ENCODE measurements at places on chromosomes 2 and 18.

- DNase-seq, result no peak
These were observed 30.1 kb upstream of the AGPS start for GRCh38 chr2:177362499-177362898.

GRCh38 chr2:74743039-74743438 is 89.0 kb downstream of the SEMA4F start:
- no peak for DNase-seq

GRCh38 chr18:75350857-75351256 is 76.6 kb downstream of the SMIM21 start:
- DNase-seq, result no peak

DNA sequence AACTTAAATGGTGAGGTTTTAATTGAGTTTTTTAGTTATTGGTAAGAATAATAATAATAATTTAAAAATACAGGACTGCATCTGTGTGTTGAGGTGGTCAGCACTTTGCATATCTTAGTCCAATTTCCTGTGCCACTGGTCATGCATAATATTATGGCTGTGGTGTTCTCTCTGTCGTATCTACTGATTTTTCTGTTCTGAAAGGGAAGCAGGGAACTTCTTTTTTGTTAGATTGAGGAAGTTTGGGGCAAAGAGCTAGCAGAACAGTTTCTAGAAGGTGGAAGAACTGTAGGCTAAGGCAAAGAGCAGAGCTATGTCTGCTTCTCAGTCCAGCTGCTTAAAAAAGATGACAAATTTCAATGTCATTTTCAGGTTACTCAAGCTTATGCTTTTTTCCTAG is 74.3 kb downstream of the XRCC5 start:
- no peak for DNase-seq

- DNase-seq, result no peak
These were observed 61.2 kb upstream of the MRPS9 start for GRCh38 chr2:104976603-104977120.

DNA sequence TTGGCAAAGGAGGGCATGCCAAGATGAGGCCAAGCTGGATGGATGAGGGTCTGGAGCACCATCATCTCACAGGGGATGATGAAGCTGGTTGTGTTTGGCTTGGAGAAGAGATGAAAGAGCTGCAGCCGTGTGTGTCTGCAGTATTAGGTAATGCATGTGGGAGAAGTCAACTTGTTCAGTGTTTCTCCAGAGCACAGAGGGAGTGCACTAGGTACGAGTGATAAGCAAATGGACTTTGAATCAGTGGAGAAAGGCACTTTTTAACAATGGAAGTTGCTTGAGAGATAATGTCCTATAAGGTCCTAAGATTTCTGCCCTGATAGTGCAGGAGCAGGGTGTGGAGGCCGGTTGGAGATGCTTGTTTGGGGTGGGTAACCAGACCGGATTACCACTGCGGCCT is 36.0 kb downstream of the SLC14A2 start:
- DNase-seq, result no peak

DNA sequence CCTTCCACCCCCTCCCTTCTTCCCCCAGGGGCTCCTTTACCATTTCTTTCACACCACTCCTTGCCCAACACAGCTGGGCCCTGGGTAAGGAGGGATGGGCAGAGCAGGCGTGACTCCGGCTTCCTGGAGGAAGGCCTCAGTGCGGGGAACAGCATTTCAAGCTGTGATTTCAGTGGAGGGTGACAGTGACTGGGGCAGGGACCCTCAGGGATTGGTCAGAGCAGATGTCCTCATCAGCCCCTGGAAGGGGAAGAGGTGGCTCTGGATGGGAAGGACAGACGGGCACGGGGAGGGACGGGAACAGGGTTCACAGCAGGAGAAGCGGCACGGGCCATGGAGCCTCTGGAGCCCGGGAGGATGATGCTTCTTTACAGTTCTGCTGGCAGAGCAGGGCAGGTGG is 130.8 kb upstream of the TWIST2 start:
- DNase-seq, result no peak

DNA sequence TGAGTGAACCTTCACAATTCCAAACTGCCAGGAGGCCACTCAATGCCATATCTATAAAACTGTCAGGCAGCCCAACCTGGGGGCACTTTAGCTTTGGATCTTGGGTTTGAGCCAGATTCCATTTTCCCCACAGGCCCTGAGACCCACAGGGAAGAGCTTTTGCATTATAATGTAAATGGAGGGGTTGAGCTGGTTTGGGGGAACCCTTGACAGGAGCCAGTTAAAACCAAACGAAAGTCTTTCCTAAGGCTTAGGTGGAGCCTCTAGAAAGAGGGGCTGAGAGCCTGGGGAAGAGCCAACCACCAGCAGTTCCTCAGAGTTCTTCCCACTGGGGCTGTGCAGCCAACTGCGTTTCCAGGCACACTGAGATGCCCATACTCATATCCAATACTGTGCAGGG is 42.7 kb downstream of the BCL11A start:
- no peak for DNase-seq

DNA sequence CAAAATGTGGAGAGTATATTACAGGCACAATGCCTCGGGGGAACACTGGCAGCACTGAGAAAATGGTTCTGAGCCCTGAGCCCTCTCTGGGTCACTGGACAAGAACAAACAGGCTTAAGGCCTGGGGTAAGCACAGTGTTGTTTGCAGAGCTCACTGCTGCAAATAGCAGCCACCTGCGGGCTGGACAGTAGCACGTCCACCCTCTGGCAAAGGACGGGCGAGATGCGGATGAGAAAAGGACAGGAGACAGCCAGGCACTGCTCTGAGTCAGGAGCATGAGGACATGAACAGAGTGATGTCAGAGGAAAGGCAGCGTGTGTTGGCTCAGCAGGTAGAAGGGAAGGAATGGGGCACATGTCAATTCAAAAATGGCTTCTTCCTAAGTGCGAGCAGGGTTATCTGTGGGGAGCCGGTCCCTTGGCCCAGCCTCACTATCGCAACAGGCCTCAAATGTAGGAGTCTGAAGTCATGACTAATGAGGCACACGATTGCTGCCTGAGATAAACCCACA is 25.9 kb upstream of the NEB start:
- DNase-seq, result no peak

DNA sequence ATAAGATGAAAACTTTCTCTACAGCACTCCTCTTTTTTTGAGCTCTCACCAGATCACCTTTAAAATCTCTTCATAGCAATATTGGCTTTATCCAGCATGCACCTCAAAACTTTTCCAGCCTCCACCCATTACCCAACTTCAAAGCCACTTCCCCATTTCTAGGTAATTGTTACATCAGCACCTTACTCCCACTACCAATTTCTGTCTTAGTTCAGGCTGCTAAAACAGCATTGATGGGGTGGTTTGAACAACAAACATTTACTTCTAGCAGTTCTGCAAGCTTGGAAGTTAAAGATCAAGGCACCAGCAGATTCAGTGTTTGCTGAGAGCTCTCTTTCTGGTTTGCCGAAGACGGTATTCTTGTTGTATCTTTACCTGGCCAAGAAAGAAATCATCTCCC is 114.0 kb upstream of the SLC39A10 start:
- DNase-seq, result no peak

DNA sequence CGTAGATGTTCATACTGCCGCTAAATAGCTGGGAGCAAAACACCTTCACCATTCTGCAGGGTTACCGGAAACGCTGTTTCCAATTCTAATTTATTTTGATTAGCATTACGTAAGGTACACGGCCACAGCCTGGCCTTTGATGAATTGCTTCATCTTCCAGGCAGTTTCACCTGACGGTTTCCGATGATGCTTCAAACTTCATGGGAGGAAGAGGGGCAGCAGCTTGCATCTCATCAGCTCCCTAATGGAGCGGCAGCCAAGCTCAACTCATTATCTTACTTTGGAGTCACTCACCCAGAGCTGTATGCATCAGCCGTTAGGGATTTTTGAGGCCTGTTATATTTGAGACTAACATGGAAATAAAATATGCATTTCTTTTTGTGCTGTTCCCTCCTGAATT is 54.8 kb downstream of the TMEM18 start:
- no peak for DNase-seq

GRCh38 chr2:143792602-143793001 is 663.4 kb downstream of the ARHGAP15 start:
- no peak for DNase-seq

DNA sequence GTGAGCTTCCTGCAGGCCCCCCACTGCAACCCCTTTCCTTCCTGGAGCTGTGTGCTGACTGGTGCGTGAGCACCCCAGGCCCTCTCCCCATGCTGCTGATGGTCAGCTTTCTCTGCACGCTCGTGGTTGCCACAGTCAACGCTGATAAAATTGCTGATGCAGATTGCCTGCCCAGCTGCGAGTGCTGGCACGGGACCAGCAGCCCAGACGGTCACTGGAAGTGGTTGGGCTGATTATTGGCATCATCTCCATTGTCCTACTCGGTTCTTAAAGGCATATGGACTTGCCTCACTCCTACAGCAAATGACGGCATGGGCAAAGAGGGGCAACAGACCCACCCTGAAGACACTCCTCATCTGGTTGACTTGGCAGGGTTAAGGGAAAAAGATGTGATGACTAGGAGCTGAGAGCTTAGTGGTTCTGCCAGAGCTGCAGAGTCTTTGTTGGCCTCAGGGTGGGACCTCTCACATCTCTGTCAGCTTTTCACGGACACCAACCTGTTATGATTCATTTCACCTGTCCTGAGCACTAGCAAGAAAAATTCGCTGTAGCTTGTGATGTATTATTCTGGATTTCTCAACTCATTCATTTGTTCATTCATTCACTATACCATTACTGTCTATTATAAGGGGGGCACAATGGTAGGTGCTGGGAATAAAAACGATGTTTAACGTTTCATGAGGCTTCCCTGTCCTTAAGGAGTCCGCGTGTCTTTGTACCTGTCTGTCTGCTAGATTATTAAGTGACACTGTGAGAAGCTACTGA is 38.4 kb downstream of the PAX8 start:
- peak; percentile 89 for DNase-seq

DNA sequence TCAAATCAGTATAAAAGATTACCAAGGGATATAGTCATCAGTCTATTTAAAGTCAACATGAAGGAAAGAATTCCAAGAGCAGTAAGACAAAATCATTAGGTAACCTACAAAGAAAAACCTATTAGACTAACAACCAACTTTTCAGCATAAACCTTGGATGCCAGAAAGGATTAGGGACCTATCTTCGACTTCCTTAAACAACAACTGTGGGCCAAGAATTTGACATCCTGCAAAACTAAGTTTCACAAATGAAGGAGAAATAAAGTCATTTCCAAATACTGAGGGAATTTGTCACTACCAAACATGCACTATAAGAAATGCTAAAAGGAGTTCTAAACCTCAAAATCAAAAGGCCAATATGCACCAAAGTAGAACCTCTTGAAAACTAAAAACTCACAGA is 147.9 kb upstream of the TFPI start:
- DNase-seq, result no peak

All from HS-5 (cell line).